HS-27A (cell line): ENCODE measurements at places on chromosomes 12 and 14.

- DNase-seq = no peak
Observed at GRCh38 chr14:74407801-74408154, 18.2 kb downstream of the SYNDIG1L start.

- no peak for DNase-seq
Observed at GRCh38 chr14:106507354-106507753, 981.0 kb downstream of the TMEM121 start.

GRCh38 chr12:40946612-40947194 lies 241.4 kb upstream of the PDZRN4 start:
- no peak for DNase-seq

- DNase-seq = no peak
Observed at GRCh38 chr12:98738002-98738401, 92.9 kb downstream of the APAF1 start.

- no peak for DNase-seq
Observed at GRCh38 chr14:32078023-32078857, 1.1 kb downstream of the ARHGAP5 start.
